Stimulated activated CD4-positive, alpha-beta T cell treated with anti-CD3 and anti-CD28 coated beads, Interleukin-15, amount 100 ng/mL, for 1 hour (primary cell): ENCODE measurements at places on chromosomes 3 and 15.

- DNase-seq: no peak
These were observed 19.3 kb upstream of the TSC22D2 start for GRCh38 chr3:150388498-150389418.

- DNase-seq: no peak
These were observed 12.7 kb downstream of the PLXND1 start for GRCh38 chr3:129593595-129594339.

- no peak for DNase-seq
These were observed 39.3 kb upstream of the PTPRG start for GRCh38 chr3:61522060-61522459.

DNA sequence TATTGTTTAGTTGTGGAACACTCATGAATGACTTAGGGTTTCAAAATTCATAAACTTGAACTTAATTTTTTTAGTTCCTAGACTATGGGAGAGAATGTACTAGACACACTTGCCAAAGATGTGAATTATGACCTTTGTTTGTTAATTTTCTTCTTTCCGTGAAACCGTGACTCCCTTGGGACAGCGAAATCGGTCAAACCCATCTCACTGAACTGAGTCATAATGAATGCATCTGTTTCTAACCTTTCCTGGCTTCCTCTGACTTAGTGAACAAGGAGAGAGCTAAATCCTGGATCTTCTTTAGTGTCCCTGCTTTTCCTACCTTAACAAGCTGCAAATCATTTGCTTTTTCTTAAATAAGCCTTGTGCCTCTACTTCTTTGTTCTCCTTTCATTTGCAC, 85.5 kb downstream of the LARS2 start:
- no peak for DNase-seq

- DNase-seq: no peak
These were observed 5.4 kb downstream of the ANPEP start for GRCh38 chr15:89809093-89809786.

DNA sequence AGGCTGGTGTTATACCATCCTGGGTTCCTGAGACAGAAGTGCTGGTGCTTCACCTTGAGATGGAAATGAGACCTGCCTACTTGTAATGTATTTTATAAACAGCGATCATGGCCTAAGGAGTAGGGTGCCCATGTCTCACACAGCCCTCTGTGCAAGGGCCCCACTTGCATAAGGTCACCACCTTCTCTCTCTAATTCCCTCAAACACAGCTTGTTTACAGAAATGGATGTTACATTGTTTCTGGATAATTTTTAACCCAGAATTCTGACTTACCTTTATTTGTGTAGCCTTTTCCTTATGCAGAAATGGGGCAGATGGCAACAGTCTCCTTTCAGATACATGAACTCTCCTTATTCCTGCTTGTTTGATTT, 95.1 kb upstream of the UMPS start:
- no peak for DNase-seq
